ENCODE measurements at places on chromosomes 12 and 14. TPM values are rescaled to one million over a fixed set of nuclear protein-coding genes. Genes with fewer than 3 reads are reported as not detected.
A peak's percentile ranks its signal among the peaks of the same experiment; 100 is the strongest.

GRCh38 chr12:91965781-91966180, 179.9 kb downstream of the BTG1 start:
- no peak overlapping the region for H3K27ac ChIP-seq
- H3K4me3 ChIP-seq: no peak overlapping the region
- DNase-seq: no peak

Gene MYH6
- total RNA-seq: not detected

DNA sequence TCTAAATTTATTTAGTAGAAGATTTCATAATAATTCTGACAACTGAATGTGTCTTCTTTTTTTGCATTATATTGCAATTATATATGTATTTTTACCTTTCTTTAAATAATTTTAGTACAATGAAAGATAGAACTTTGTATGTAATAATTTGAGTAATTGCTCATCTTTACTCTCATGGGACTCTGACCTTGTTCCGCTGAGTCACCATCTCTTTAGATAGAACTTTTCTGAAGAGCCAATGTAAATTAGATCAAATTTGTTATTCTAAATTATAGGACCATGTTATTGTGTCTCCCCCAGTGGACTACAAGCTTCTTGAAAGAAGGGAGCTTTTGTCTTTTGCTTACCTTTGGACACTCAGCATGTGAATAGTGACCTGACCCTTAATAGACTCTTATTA, 96.1 kb downstream of the TRHDE start:
- no peak overlapping the region for H3K4me3 ChIP-seq
- H3K4me1 ChIP-seq: no peaks in the 10 kb centered on the region
- H3K27me3 ChIP-seq: no peaks in the 10 kb centered on the region
- H3K36me3 ChIP-seq: no peaks in the 10 kb centered on the region
- no peak overlapping the region for H3K27ac ChIP-seq

DNA sequence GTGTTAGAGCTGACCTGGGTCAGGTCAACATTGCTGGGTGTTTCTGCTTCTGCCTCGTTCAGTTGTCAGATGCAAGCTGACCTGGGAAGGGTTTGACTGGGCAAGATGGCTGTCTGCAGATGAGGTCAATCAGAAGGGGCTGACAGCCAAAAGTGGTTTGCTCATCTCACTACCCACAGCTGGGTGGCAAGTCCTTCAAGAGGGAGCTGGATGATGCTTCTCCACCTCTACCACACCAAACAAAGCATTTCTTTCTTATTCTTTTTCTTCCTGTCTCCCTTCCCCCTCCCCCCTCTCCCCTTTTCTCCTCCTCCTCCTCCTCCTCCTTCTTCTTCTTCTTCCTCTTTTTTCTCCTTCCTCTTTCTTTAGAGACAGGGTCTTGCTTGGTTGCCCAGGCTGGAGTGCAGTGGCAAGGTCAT, 268.2 kb upstream of the PLEKHG7 start:
- no peaks in the 10 kb centered on the region for H3K27me3 ChIP-seq
- H3K4me1 ChIP-seq: no peaks in the 10 kb centered on the region
- H3K36me3 ChIP-seq: no peaks in the 10 kb centered on the region

DNA sequence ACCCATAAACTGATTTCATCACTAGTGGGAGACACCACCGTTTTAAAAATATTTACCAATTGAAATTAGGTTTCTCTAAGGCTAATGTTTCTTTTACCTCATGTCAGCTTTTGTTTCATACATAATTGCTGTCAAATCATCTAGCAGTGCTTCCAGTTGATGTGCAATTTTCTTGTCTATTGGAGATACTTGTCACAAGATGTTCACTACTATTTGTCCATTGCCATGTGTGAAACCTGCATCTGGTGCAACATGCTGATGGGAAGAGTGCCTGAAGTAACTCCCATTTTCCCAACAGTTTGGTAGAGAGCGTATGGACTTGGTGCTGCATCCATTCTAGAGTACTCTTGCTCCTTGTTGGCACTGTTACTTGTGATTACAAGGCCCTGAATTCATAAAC, 9.7 kb downstream of the XPOT start:
- no peak overlapping the region for H3K27ac ChIP-seq
- H3K36me3 ChIP-seq: peaks cover 17% of the 10 kb centered on the region
- no peaks in the 10 kb centered on the region for H3K27me3 ChIP-seq
- H3K4me1 ChIP-seq: peaks cover 4% of the 10 kb centered on the region

- H3K36me3 ChIP-seq: no peaks in the 10 kb centered on the region
- no peaks in the 10 kb centered on the region for H3K27me3 ChIP-seq
- peaks cover 2% of the 10 kb centered on the region for H3K4me1 ChIP-seq
- no peak for DNase-seq
These were observed 5.1 kb downstream of the EVL start for GRCh38 chr14:100070310-100070709.

DNA sequence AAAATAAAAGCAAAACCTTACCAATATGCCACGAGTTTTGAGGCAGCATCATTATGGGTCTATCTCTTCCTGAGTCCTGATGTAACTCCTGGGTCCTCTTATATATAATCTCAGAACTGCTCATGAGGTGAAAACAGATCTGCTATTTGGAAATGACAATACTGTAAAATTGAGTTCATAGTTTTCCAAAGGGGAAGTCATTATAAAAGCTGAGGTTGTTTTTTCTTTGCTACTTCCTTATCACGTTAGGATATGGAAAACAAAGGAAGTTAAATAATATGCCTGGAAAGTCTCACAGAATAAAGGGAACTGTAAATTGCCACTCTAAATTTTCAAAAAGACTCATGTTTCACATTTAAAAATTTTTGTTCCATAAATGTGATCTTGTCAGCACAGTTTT, at the start of gene CD163L1:
Gene CD163L1 (minus strand): TSS at position 78 of the 400 bp plus-strand sequence. CDS start 26 bp downstream, at position 52.
- no peak within 1 kb of the TSS for H3K4me3 ChIP-seq
- no peaks in the 10 kb centered on the region for H3K27me3 ChIP-seq
- no peak within 1 kb of the TSS for H3K27ac ChIP-seq
- no peaks in the 10 kb centered on the region for H3K36me3 ChIP-seq

DNA sequence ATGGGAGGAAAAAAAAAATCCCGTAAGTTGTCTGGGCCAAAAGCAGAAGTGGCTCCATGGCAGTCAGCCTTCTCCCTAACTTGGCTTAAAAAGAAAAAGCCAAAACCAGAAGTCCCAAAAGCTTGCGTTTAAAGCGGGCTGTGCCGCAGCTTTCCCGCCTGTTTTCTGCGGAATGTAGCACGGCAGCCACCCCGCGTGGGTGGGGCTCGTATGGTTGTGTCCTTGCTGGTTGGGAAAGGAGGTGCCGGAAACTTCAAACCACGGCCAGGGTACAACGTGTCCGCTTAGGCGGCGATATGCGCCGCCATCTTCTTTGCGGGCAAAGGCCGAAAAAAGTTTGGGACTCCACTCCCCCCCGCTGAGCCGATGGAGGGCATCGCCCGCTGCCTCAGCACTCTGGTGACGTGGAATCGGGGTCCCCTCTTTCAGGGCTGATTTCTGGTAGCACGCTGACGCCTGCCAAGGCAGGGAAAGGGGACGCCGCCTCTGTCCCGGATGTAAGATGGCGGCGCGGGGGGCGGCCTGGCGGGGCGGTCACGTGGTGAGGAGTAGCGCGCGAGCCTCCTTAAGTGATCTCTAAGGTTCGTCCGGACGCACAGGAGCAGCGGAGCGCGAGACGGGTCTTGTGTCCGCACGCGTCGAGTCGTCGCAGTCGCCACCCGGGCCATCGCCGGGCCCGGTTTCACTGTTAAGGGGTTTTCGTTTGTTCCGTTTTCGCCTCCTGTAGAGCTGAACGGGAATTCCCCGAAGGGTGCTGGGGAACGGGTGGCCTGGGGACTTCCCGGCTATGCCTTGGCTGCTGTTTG, 135.8 kb downstream of the MON2 start:
- H3K4me1 ChIP-seq: peaks cover 2% of the 10 kb centered on the region
- H3K27ac ChIP-seq: peak overlapping the region; percentile 100
- H3K27me3 ChIP-seq: no peaks in the 10 kb centered on the region
- no peaks in the 10 kb centered on the region for H3K36me3 ChIP-seq
- peak; percentile 94 for DNase-seq
- H3K4me3 ChIP-seq: peak overlapping the region; percentile 85

GRCh38 chr14:72952171-72952570, 25.9 kb downstream of the DCAF4 start:
- H3K27ac ChIP-seq: no peak overlapping the region
- peaks cover 4% of the 10 kb centered on the region for H3K36me3 ChIP-seq
- H3K4me1 ChIP-seq: no peaks in the 10 kb centered on the region
- H3K4me3 ChIP-seq: no peak overlapping the region
- DNase-seq: no peak
- no peaks in the 10 kb centered on the region for H3K27me3 ChIP-seq

DNA sequence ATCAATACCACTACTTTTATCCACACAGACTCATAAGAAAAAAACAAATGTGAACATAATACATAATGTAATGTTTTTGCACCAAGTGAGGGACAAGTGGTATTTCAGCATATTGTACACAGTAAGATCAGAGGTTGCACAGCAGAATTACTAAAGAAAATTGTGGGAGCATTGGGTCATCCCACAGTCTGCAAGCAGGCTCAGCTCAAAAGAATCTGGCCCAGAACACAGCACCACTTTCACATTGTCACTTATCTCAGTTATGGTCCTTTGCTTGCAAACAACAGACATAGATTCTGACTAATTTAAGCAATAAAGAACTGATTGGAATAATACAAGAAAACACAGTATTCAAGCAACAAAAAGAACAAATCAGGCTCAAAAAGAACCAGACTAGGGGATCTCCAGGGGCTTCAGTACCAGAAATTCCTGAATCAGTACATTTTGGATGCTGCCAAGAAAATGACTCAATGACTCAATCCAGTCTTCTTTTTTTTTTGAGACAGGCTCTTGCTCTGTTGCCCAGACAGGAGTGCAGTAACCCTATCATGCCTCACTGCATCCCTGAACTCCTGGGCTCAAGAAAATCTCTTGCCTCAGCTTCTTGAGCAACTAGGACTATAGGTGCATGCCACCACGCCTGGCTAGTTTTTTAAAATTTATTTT, 42.9 kb upstream of the EEA1 start:
- H3K27me3 ChIP-seq: no peaks in the 10 kb centered on the region
- DNase-seq: peak; percentile 93
- H3K4me1 ChIP-seq: peaks cover 17% of the 10 kb centered on the region
- H3K36me3 ChIP-seq: no peaks in the 10 kb centered on the region
- H3K27ac ChIP-seq: peak overlapping the region; percentile 47

GRCh38 chr12:57332646-57333312, 81.8 kb upstream of the STAC3 start:
- H3K36me3 ChIP-seq: no peaks in the 10 kb centered on the region
- DNase-seq: no peak
- no peak overlapping the region for H3K27ac ChIP-seq
- H3K4me3 ChIP-seq: no peak overlapping the region

DNA sequence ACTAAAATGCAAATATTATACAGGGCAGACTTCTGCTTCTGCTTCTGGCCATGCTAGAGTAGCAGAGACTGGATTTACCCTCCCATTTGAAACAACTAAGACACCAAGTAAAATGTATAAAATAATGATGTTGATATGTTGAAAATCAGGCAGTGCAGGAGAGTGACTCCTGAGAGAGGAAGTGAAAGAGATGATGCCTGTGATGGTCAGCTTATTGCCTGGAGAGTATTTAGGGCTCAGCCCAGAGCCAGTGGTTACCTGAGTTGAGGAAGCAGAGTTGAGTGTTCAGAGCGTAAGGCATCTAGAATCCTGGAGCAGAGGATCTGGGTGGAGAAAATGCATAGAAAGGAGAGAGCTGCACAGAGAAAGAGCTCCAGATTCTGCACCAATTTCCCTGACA, 131.8 kb upstream of the C14orf180 start:
- no peak for DNase-seq
- no peak overlapping the region for H3K27ac ChIP-seq
- no peaks in the 10 kb centered on the region for H3K4me1 ChIP-seq
- H3K4me3 ChIP-seq: no peak overlapping the region

GRCh38 chr12:13000616-13000924, 505 bp upstream of the HEBP1 start:
- H3K4me1 ChIP-seq: peaks cover 19% of the 10 kb centered on the region
- H3K27me3 ChIP-seq: no peaks in the 10 kb centered on the region
- DNase-seq: no peak
- H3K27ac ChIP-seq: peak overlapping the region; percentile 81
- peak overlapping the region; percentile 65 for H3K4me3 ChIP-seq

Gene TOGARAM1
- total RNA-seq: 22.1 TPM

- DNase-seq: no peak
- H3K4me3 ChIP-seq: no peak overlapping the region
- no peaks in the 10 kb centered on the region for H3K36me3 ChIP-seq
- H3K4me1 ChIP-seq: no peaks in the 10 kb centered on the region
These were observed 118.0 kb upstream of the NPAS3 start for GRCh38 chr14:32820682-32821081.

- no peak for DNase-seq
- H3K36me3 ChIP-seq: no peaks in the 10 kb centered on the region
- no peaks in the 10 kb centered on the region for H3K27me3 ChIP-seq
- no peak overlapping the region for H3K27ac ChIP-seq
These were observed 223.1 kb downstream of the ANO6 start for GRCh38 chr12:45439039-45439438.

GRCh38 chr12:129520739-129521138, 383.1 kb downstream of the TMEM132D start:
- no peak for DNase-seq
- no peaks in the 10 kb centered on the region for H3K36me3 ChIP-seq
- H3K4me1 ChIP-seq: no peaks in the 10 kb centered on the region

DNA sequence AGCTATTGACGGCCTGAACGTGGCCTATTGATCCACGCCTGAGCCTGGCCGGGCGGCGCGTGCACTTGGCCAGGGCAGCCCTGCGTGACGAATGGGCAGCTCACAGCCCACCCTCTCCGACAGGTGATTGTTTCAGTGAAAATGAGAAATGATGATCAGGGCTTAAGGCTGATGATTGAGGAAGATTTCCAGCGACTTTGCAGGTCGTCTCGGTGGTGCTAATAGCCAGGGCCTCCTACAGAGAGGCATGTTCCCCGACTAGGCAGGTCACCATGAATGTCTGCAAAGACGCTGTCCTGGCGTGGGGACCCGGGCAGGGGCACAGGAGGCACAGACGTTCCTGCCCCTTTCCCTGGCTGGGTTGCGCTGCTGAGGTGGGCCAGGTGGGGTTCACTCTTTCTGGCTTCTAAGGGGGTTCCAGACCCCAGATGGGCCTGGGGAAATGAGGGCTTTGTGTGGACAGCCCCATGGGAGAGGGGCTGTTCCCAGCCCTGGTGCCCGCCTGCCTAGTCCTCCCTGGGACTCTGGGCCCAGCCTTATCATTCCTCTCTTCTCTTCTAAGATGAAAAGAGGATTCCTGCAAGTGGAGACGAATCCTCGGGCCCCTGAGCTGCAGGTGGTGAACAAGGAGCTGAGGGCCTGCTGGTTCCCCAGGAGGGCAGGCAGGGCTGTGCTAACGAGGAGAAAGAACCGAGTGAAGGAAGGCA, 157.4 kb downstream of the KIF26A start:
- no peak overlapping the region for H3K27ac ChIP-seq

DNA sequence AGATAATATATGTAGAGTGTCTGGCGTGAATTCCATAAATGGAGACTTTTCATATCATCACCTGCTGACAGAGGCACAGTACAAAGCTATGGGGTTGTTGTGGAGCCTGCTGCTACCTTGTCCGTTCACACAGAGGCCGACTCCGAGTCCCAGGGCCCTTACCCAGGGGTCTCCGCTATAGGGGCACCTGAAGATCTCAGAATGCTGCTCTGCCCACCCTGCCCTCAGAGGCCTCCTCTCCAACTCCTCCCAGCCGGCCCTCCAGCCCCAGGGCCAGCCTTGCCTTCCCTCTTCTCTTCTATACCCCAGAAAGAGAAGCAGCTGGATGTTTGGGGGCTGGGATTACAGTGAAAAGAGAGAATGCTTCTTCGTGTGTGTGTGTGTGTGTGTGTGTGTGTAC, 21.3 kb downstream of the NCKAP5L start:
- H3K4me3 ChIP-seq: no peak overlapping the region
- no peak overlapping the region for H3K27ac ChIP-seq
- no peak for DNase-seq
- H3K27me3 ChIP-seq: no peaks in the 10 kb centered on the region
- peaks cover 10% of the 10 kb centered on the region for H3K4me1 ChIP-seq
